ENCODE measurements at places on chromosomes 1 and 21. TPM values are rescaled to one million over a fixed set of nuclear protein-coding genes. Genes with fewer than 3 reads are reported as not detected.
A peak's percentile ranks its signal among the peaks of the same experiment; 100 is the strongest.

Gene OPRD1
- total RNA-seq: not detected

Gene PTGS2
- 0.20 TPM for total RNA-seq

Gene AMY1A
- total RNA-seq: not detected

Gene OR2T33
- not detected for total RNA-seq

Gene TRIM45
- total RNA-seq: 0.65 TPM

Gene CCNL2
- 250 TPM for total RNA-seq

DNA sequence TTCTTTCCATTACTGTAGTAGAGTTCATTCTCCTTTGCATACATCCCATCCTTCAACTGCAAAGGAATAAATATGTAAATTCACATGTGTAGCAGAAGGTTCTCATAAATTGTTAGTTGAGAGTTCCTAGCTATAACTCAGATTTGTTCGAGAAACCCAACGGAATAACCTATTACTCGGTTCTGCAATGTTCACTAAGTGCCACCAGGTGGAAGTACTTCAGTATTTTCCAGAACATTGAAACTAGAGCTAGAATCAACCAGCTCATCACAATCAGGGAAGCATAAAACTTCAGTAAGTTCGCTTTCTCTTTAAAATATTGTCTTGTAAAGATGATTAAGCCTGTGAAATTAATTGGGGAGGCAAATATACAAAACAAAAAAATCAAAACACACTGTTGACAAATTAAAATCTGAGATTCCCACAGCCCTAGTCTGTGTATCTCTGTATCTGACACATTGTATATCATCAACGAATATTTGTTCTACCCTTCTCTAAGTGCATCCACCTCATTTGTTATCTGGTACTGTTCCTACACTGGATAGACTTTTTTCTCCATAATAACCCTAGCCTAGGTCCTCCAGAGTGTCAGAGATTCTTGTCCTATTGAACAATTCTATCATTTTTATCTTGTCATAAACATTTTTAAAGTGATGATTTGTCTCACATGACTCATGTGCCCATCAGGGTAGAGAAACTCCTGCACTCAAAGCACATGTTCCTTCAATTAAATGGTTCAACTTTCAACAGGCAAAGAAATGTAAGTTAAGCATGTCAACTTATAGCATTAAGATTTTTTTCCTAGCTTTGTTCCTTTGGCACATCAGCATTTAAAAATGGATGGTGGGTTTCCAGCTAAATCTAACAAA lies 31.9 kb downstream of the MROH9 start:
- H3K4me3 ChIP-seq: no peak overlapping the region
- no peaks in the 10 kb centered on the region for H3K27me3 ChIP-seq
- no peaks in the 10 kb centered on the region for H3K4me1 ChIP-seq
- no peak overlapping the region for H3K27ac ChIP-seq
- H3K36me3 ChIP-seq: no peaks in the 10 kb centered on the region

- no peaks in the 10 kb centered on the region for H3K27me3 ChIP-seq
- peaks cover 5% of the 10 kb centered on the region for H3K4me1 ChIP-seq
- H3K4me3 ChIP-seq: no peak overlapping the region
- DNase-seq: no peak
- H3K36me3 ChIP-seq: peaks cover 6% of the 10 kb centered on the region
Observed at GRCh38 chr1:26754086-26754874, 33.5 kb upstream of the PIGV start.

DNA sequence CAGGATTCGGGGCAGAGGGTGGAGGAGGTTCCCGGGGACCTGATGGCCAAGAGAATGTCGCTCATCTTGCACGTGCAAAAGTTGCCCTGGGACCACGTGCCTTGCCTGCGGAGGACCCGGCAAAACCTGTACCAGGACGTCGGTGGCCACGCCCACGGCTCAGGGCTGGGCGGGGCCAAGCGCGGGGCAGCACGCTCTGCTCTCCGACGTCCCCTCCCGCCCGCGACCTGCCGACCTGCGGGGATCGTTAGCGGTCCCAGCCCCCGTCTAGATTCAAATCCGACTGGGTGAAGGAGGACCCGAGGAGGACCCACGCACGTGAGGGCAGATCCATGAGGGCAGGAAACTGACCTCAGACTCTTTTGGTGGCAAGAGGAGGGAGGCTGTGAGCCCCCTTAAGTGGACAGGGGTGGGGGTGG lies at the start of gene C1orf167:
TSS of gene C1orf167 (plus strand) at position 206 of the 419 bp plus-strand sequence. CDS start 2,208 bp downstream, outside the sequence.
- H3K4me3 ChIP-seq: no peak within 1 kb of the TSS
- H3K27me3 ChIP-seq: no peaks in the 10 kb centered on the region
- no peaks in the 10 kb centered on the region for H3K4me1 ChIP-seq
- H3K27ac ChIP-seq: no peak within 1 kb of the TSS
- peak; percentile 12 for DNase-seq
- H3K36me3 ChIP-seq: no peaks in the 10 kb centered on the region

GRCh38 chr1:6488602-6489382 lies 2.7 kb downstream of the PLEKHG5 start:
- DNase-seq: no peak
- H3K36me3 ChIP-seq: no peaks in the 10 kb centered on the region
- H3K27me3 ChIP-seq: no peaks in the 10 kb centered on the region
- no peak overlapping the region for H3K4me3 ChIP-seq
- H3K27ac ChIP-seq: no peak overlapping the region
- H3K4me1 ChIP-seq: peaks cover 58% of the 10 kb centered on the region

DNA sequence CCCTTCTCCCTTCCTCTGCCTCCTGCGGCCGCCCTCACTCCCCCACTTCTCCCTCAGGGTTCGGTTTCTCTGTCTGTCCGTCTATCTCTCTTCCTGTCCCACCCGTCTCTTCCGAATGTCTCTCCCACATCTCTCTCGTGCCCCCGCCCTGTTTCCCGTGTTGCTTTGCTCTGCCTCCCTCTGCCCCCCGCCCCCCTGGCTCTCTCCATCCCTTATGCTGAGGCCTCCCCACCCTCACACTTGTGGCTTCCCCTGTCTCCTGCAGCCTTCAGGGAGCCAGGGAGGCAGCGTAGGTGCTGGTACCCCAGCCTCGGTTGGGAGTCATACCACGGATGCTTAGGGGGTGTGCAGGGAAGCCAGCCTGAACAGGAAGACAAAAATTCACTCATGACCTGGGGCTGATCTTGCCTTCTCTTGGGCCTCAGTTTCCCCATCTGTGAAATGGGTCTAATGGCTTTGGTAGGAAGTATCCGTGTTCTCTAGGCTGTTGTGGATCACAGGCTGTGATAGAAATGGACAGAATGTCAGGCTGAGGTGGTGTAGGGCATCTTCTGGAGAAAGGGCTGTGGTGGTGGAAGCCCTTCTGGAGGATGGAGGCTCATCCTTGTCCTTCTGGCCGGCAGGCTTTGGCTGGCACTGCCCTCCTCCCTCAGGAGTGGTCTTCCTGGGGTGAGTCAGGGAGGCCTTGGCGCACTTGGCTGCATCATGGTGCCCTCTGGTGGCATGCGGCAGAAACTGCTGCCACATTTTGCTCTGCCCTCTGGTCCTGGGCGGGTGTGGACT lies 55.5 kb downstream of the FOXO6 start:
- peaks cover 47% of the 10 kb centered on the region for H3K27me3 ChIP-seq
- no peak overlapping the region for H3K27ac ChIP-seq
- no peaks in the 10 kb centered on the region for H3K36me3 ChIP-seq
- DNase-seq: peak; percentile 21

- no peak overlapping the region for H3K4me3 ChIP-seq
- no peak overlapping the region for H3K27ac ChIP-seq
- no peak for DNase-seq
- no peaks in the 10 kb centered on the region for H3K4me1 ChIP-seq
- no peaks in the 10 kb centered on the region for H3K27me3 ChIP-seq
Observed at GRCh38 chr1:241947354-241947753, 10.2 kb upstream of the BECN2 start.

DNA sequence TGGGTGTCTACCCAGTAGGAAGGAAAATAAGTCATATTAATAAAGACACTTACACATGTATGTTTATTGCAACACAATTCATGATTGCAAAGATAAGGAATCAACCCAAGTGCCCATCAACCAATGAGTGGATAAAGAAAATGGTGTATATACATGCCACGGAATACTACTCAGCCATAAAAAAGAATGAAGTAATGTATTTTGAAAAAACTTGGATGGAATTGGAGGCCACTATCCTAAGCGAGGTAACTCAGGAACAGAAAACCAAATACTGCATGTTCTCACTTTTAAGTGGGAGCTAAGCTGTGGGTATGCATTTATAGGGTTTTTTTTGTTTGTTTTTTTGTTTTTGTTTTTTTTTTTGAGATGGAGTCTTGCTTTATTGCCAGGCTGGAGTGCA lies 49.1 kb downstream of the VANGL2 start:
- no peaks in the 10 kb centered on the region for H3K27me3 ChIP-seq
- H3K4me1 ChIP-seq: peaks cover 17% of the 10 kb centered on the region
- no peak for DNase-seq
- H3K27ac ChIP-seq: no peak overlapping the region

DNA sequence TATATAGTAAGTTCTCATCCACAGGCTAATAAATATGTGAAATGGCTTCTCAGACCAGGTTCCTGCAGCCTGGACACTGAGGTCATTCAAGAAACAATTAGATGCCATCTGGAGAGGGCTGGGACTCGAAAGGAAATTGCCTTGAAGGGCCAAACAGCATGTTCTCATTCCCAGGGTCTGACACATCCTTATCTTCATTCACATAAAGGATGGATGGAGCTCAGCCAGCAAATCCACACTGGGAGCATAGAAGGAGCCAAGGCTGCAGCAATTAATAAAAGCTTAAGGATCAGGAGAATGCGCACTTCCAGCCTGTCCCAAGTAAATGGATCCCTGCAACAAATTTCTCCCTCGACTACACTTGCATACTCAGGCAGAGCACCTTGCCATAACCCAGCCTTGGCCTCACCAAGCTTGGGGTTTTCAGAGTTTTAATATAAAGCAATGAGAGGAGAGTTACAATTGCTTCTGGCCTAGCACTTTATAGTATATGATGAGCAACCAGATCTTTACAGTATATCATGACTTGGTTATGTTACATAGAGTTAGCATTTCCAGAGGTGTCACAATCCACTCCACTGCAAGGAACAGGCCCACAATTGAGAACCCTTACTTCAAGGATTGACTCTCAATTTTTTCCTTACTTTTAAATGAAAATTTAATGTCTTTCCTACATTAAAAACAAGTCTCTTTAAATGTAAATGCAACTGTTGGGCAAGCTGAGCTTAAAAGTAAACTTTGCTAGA lies 55.9 kb downstream of the BCAR3 start:
- H3K4me1 ChIP-seq: no peaks in the 10 kb centered on the region
- H3K27me3 ChIP-seq: no peaks in the 10 kb centered on the region
- no peaks in the 10 kb centered on the region for H3K36me3 ChIP-seq
- no peak overlapping the region for H3K4me3 ChIP-seq
- no peak overlapping the region for H3K27ac ChIP-seq

DNA sequence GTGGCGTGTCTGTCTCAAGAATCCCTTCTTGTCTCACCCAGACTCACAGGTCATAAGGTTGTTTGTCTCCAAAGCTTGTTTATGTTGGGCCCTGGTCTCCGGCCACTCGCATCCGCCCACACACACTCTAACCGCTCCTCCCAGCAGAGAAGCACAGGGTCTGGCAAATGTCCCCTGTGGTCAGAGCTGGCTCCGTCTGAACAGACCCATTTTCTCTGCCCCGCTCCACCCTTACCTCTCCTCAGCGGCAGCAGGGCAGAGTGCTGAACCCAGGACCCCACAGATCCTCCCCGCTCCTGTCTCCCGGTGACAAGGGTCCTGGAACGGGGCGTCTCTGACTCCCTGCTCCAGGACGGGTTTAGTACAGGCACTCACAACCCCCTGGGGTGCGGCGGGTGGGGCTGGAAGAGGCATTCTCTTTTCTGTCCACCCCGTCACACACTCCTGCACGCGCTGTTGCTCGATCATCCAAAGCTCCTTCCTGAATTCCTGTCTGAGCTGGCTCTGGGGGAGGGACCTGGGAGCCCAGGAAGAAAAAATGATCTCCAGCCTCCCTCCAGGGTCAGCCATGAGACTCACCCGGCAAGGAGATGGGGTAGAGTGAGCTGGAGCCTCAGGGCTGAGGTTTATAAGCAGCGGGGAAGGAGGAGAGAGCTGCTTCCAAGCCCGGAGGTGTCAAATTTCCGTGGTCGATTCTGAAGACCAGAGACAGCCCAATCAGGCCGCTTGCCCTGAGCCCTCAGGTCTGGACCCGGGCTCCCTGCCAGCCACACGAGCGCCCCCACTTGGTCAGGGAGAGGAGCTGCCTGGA lies at the start of gene S100A13:
TSS of gene S100A13 (minus strand) at position 602 of the 811 bp plus-strand sequence. CDS start 1,033 bp downstream, outside the sequence.
- H3K27me3 ChIP-seq: no peaks in the 10 kb centered on the region
- DNase-seq: no peak

- DNase-seq: no peak
- no peaks in the 10 kb centered on the region for H3K27me3 ChIP-seq
- H3K4me3 ChIP-seq: no peak overlapping the region
- peaks cover under 1% of the 10 kb centered on the region for H3K4me1 ChIP-seq
Observed at GRCh38 chr1:48493041-48493440, 21.0 kb upstream of the SPATA6 start.

- no peak for DNase-seq
- peaks cover 4% of the 10 kb centered on the region for H3K4me1 ChIP-seq
- no peak overlapping the region for H3K27ac ChIP-seq
- no peak overlapping the region for H3K4me3 ChIP-seq
- H3K36me3 ChIP-seq: no peaks in the 10 kb centered on the region
Observed at GRCh38 chr1:206797534-206798383, 25.5 kb upstream of the IL10 start.

DNA sequence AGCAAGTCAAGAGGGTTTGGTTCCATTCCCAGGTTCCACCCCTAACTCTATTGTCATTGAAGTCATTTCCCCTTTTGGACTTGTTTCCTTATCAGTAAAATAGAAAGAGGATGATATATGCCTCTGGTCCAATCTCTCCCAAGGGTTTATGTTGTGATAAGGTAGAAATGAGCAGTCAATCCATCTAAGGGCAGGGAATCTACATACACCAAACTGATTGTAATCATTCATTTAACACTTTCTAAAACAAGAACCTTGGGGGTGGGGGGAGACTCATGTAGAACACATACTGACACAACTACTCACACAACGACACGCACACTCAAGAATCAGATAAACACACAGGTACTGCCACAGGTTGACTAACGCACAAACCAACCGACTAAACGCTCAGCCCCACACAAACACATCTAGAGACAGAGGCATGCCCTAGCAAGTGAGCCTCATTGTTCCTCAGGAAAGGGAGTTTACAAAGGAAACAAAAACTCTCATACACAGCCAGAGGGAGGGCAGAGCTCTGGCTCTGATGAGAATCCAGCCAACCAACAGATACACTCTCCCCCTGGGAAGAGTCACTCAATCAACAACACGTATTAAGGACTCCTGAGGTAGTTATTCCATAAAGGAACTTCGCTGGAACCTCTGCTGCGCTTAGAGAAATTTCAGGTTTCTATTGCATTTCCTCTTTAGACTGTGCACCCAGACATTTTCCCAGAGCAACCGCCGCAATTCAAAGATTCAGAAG lies 1.0 kb downstream of the F11R start:
- DNase-seq: no peak
- H3K27ac ChIP-seq: no peak overlapping the region
- peaks cover 19% of the 10 kb centered on the region for H3K4me1 ChIP-seq
- H3K27me3 ChIP-seq: no peaks in the 10 kb centered on the region
- H3K4me3 ChIP-seq: peak overlapping the region; percentile 74

GRCh38 chr1:228393268-228393701 lies 13.3 kb downstream of the TRIM11 start:
- H3K36me3 ChIP-seq: peaks cover 45% of the 10 kb centered on the region
- H3K4me1 ChIP-seq: peaks cover 12% of the 10 kb centered on the region
- H3K4me3 ChIP-seq: no peak overlapping the region
- DNase-seq: no peak
- H3K27me3 ChIP-seq: no peaks in the 10 kb centered on the region

GRCh38 chr1:54506594-54506993 lies 41.4 kb upstream of the ACOT11 start:
- H3K27ac ChIP-seq: no peak overlapping the region
- no peaks in the 10 kb centered on the region for H3K36me3 ChIP-seq
- no peak overlapping the region for H3K4me3 ChIP-seq
- no peaks in the 10 kb centered on the region for H3K4me1 ChIP-seq
- peaks cover 16% of the 10 kb centered on the region for H3K27me3 ChIP-seq

Data from T-cell (primary cell).